COLO829 (cell line): ENCODE measurements at places on chromosomes 7 and 10.
A peak's percentile ranks its signal among the peaks of the same experiment; 100 is the strongest.

DNA sequence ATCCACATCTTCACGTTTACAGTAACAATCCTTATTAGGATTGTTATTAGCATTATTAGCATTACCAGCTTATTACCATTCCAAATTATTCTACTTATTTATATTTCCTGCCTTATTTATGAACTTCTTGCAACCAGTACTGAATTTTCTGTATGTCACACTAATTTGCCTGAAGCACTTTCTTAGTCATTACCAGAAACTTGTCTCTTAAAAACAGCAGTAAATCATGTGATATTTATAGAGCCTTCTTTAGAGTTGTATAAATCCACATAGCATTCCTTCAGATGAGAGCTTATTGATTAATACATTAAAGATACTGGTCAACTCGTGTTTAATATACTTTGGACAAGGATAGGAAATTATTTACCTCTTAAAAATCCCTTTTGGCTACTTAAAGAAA, 618.6 kb downstream of the SUGCT start:
- no peak for DNase-seq

- DNase-seq = no peak
Measured at GRCh38 chr10:71290806-71291527, 28.1 kb upstream of the SLC29A3 start.

- DNase-seq = no peak
Measured at GRCh38 chr7:51084121-51084520, 232.5 kb downstream of the COBL start.

GRCh38 chr10:90849956-90850749, 7.7 kb downstream of the HTR7 start:
- DNase-seq = no peak

- peak; percentile 35 for DNase-seq
Measured at GRCh38 chr7:144835155-144835611, 670 bp downstream of the TPK1 start.

GRCh38 chr10:11204351-11204942, 186.8 kb downstream of the CELF2 start:
- DNase-seq = no peak

DNA sequence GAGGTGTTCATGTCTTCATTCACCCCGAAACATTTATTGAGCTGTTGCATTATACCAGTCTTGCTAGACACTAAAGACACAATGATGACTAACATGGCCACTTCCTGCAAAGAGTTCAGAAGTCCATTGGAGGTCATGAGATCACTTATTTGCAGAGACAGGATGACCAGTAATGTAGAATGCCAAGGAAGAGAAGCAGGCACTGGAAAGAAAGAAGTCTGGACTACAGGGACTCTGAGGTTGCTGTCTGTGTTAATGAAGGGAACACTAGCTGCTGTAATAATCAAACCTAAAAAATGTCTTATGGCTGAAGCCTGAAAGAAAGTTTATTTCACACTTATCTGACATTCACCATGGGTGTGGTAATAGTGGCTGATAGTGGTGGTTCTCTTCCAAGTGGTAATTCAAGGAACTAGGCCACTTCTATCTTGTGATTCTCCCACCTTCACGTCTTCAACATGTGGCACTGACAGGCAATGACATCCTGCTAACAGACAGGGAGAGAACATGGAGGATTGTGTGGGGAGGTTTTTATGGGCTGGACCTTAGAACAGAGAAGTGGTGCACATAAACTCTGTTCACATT, 89.2 kb upstream of the MKLN1 start:
- peak; percentile 84 for DNase-seq

DNA sequence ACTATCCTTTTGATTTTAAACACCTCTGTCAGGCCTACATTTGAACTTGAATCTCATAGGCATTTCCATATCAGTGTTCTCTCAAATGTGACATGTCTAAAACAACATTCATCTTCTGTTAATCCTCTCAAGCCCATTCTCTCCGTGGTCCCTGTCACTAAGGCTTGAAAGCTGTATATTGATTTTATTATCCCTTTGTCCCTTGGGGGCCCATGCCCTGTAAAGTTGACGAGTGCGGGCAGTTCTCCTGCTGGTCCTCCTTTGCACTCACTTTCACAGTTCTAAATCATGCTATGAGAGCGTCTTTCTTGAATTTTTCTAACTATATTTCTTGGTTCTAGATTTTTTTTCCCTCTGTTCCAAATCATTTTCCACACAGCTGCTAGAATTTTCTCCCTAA, 27.3 kb downstream of the GALNT11 start:
- DNase-seq = no peak

DNA sequence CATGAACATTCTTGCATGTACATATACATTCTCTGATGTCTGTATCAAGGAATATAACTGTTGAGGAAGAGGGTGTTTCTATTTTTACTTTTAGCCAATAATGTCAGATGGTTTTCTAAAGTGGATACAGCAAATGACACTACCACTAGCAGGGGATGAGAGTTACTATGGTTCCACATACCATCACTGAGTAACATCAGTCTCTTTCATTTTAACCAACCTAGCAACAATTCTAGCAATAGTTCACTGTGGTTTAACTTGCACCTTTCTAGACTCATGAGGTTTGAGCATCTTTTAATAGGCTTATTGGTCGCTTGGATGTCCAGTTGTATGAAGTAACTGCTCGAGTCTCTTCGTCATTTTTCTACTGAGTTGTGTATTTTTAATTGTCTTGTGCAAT, 68.5 kb upstream of the ZNF746 start:
- DNase-seq = no peak

DNA sequence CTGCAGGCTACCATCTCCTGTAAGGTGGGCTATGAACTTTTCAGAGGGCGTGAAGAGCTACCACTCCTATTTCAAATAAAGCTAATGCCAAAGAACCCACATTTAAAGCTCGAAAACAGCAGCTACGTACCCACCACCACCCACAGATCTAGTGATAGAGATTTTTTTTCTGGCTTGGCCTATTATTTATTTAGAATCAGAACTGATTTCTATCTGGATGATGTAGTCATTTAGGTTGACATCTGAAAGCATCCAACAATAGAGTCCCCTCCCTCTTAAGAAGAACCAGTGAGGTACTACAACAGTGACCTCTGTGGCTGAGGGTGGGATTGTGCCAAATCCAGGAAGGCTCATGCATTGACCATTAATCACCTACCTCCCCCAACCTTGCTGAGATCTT, 113.8 kb upstream of the ADO start:
- DNase-seq = no peak

- DNase-seq = peak; percentile 45
Measured at GRCh38 chr7:26278770-26279169, 12.9 kb upstream of the SNX10 start.

GRCh38 chr7:87473192-87473591, 2.3 kb downstream of the ABCB4 start:
- no peak for DNase-seq

DNA sequence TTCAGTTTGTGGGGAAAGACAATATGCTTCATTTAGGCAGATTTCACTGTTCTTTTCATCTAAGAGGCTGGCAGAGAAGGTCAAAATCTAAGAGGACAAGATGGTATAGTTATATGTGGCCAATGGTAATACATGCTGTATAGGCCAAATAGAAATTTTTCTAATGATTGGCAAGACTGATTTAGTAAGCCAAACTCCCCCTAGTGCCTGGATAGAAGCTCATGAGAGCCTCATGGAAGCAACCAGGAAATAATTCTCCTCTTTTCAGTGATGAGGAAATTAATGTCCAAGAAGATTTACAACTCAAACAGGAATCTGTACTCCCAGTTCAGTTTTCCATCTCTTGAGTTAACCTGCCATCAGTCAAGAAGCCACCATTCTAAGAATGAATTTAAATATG, 253.6 kb upstream of the PHF14 start:
- DNase-seq = no peak

GRCh38 chr10:110422548-110422947, 75.2 kb upstream of the DUSP5 start:
- DNase-seq = no peak

DNA sequence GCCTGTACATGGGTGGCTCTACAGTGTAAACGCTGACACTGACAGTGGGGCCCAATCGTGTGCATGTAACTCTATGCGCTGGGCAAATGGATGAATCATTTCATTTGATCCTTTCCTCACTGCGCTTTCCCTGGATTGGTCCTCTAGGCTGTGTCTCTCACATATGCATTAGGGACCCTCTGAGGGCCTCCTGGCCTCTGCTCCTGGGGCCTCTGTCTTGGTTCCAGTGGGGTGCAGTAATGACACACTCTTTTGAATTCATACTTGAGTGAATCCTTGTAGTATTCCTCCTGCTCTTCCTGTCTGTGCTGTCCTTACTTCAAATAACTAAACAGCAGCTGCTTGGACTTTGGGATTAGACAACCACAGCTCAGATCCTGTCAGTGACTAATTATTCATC, 176.5 kb upstream of the ADO start:
- no peak for DNase-seq

- no peak for DNase-seq
Measured at GRCh38 chr10:52918714-52919305, 146.2 kb upstream of the MBL2 start.

GRCh38 chr7:121578669-121579068, 182.6 kb upstream of the FAM3C start:
- DNase-seq = no peak

- DNase-seq = no peak
Measured at GRCh38 chr7:42224391-42225003, 12.5 kb downstream of the GLI3 start.

GRCh38 chr7:82312646-82313045, 130.9 kb downstream of the CACNA2D1 start:
- no peak for DNase-seq

GRCh38 chr10:3783316-3783681, 1.7 kb downstream of the KLF6 start:
- DNase-seq = no peak

DNA sequence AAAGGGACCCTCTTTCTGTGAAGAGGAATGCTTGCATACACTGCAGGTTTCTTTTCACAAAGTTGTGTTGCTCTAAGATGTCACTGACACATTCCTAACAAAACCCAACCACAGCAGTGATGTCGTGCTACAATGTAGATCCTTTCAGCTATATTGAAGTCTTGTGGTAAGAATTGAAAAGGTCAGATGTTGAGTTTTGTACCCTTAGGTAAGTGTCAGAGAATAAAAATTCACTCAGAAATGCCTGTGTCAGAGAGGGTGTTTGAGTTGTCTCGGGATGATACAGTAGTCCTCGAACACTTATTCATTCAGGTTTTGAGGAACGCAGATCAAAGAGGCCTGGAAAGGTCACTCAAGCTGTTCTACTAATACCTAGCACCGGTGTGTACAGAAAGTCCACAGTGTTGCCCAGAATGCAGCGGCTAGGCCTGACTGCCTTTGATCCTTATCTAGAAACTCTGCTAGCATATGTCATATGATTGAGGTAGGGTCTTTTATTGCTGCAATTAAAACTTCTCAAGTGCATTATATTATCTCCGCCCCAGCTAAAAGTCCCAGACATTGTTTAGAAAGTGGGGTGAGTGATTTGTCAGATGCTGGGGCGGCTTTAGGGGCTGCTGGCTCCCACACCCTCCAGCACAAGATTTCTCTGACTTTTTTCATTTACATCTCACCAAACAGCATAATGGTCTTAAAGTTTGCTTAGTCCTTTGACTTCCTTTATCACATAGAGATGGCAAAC, 26.0 kb downstream of the RNF32 start:
- no peak for DNase-seq

DNA sequence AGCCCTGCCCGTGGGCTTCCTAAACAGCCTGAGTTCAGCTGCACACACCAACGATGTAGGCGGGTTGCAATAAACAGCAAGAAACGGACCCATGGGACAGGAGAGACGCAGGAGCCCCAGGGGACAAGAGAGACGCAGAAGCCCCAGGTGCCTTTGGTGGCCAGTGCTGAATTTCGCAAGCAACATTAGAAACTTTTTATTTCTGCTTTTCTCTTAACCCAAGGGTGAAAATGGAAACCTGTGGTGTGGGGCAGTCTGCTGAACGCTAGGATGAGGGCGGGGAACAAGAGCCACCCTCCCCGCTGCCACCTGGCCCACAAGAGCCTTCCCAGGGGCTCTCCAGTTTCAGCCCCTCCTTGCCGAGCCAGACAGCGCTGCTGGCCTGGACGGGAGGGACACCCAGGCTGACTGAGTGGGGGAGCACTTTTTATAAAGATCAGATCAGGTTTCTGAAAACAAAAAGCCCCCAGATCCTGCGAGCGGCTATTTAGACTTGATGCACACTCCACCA, 20.0 kb upstream of the GPR146 start:
- DNase-seq = no peak

GRCh38 chr7:139876622-139877283, 47.7 kb downstream of the TBXAS1 start:
- DNase-seq = no peak

DNA sequence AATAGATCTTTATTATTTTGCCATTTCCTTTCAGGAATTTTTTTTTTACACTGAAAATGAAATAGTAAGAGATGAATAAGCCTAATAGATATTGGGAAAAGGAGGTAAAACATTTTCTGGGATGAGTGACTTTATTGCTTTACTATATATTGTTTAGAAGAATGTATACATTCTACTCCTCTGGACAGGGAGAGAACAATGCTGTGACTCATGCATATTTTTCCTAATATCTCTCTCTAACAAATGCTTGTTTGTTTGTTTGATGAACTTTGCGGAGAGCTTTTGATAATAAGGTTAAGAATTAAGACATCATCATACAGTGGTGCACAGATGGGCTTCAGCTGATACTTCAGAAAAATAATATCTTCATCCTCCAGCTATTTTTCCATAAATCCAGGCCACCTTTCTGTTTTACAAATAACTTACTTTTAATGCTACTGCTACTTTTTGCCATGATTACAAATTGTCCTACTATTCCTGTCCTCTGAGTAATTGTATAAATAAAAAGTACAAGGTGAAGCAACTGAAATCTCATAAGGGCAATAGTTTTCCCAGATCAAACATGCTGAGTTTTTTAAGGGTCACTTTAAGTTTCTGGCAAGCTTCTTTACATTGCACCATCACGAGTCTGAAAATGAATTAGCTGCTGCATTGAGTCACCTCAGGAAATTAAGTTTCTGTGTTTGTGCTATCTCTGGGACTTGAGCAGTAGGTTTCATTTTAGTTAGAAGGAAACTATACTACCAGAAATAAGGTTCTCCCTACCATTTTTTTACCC, 207.3 kb upstream of the POT1 start:
- DNase-seq = peak; percentile 48

GRCh38 chr10:43196981-43197833, 59.0 kb downstream of the CSGALNACT2 start:
- DNase-seq = no peak

- DNase-seq = no peak
Measured at GRCh38 chr7:54878339-54878738, 119.3 kb upstream of the SEC61G start.

DNA sequence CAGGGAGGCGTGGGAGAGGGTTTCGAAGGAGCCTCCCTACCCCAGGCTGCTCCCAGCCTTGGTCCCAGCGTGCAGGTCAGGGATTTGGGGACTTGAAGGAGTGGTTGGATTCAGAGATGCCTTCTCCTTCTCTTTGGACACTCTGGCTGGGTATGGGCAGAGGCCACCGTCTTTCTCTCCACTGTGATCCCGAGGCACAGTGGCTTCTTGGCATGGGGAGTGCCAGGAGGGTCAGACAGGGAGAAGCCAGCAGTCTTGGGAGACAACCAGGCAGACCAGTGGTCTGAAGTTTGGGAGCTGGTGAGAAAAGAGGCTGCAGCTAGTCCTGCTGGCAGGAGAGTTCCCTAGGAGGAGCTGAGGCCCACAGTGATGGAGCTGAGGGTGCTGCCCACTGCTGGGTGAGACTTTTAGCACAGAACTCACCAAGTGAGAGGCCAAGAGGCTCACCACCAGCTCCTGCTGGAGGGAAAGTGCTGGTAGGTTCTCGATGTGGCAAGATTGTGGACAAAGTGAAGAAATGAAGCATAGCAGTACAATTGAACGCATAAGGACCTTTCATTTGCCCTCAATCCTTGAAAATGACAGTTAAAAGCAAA, 35.2 kb upstream of the WDFY4 start:
- no peak for DNase-seq

GRCh38 chr10:77927402-77928246, 1.1 kb upstream of the DLG5 start:
- DNase-seq = no peak
